Bronchus fibroblast of lung (primary cell): ENCODE measurements at places on chromosomes 3 and 15. TPM values are rescaled to one million over a fixed set of nuclear protein-coding genes. Genes with fewer than 3 reads are reported as not detected.

Gene CEP19
- total RNA-seq: 0.89 and 1.0 TPM in 2 replicates

Gene RGMA
- total RNA-seq: 3.6 and 5.7 TPM in 2 replicates

Gene CELSR3
- 1.3 and 2.7 TPM in 2 replicates for total RNA-seq

Gene CAV3
- not detected in 2 replicates for total RNA-seq

Gene HYAL1
- total RNA-seq: 3.1 and 3.4 TPM in 2 replicates

Gene ZNF106
- 18.9 and 20.2 TPM in 2 replicates for total RNA-seq

Gene CCR4
- not detected in 2 replicates for total RNA-seq

Gene PYGO1
- 3.0 and 5.9 TPM in 2 replicates for total RNA-seq

Gene EXD1
- not detected in 2 replicates for total RNA-seq

Gene DUOX1
- total RNA-seq: under 0.01 TPM in 1 of 2 replicates, not detected in the other

Gene C2CD4A
- not detected in 2 replicates for total RNA-seq

Gene CCDC9B
- 2.1 and 4.2 TPM in 2 replicates for total RNA-seq

Gene PRRT3
- 1.8 and 3.2 TPM in 2 replicates for total RNA-seq

Gene TLR9
- under 0.01 TPM in 1 of 2 replicates, not detected in the other for total RNA-seq

Gene ADPRH
- total RNA-seq: 2.0 and 2.7 TPM in 2 replicates

Gene CCNL1
- 37.0 and 37.2 TPM in 2 replicates for total RNA-seq

Gene ADAMTS9
- total RNA-seq: 2.5 TPM in 2 replicates

Gene INSYN1
- 0.17 and 0.30 TPM in 2 replicates for total RNA-seq

Gene GOLGA8G
- total RNA-seq: not detected in 2 replicates

Gene TMC3
- total RNA-seq: not detected in 2 replicates

Gene TUSC7
- not detected in 2 replicates for total RNA-seq

Gene CRYGS
- total RNA-seq: 0.34 and 0.59 TPM in 2 replicates

Gene TRAT1
- not detected in 2 replicates for total RNA-seq

Gene GPR176
- total RNA-seq: 80.7 and 86.2 TPM in 2 replicates

Gene ADCY5
- under 0.01 and 0.15 TPM in 2 replicates for total RNA-seq

Gene USF3
- total RNA-seq: 4.3 and 5.0 TPM in 2 replicates

Gene CLDN16
- total RNA-seq: not detected in 2 replicates

Gene C3orf85
- not detected in 2 replicates for total RNA-seq

Gene RLBP1
- not detected in 2 replicates for total RNA-seq

Gene SCG5
- total RNA-seq: 15.8 and 16.3 TPM in 2 replicates

Gene MYO5C
- total RNA-seq: 0.15 and 0.50 TPM in 2 replicates

Gene SYNPR
- not detected in 2 replicates for total RNA-seq

Gene PRR20G
- total RNA-seq: not detected in 2 replicates

Gene P3H2
- total RNA-seq: 6.4 and 7.3 TPM in 2 replicates

Gene RYK
- total RNA-seq: 52.6 and 57.8 TPM in 2 replicates

Gene ENTPD3
- total RNA-seq: under 0.01 TPM in 2 replicates

Gene TMEM212
- not detected in 2 replicates for total RNA-seq

Gene SNX22
- under 0.01 and 0.17 TPM in 2 replicates for total RNA-seq

Gene RFC4
- total RNA-seq: 55.0 and 59.2 TPM in 2 replicates

Gene FSIP1
- 0.15 and 0.17 TPM in 2 replicates for total RNA-seq

Gene CYP1A2
- not detected in 2 replicates for total RNA-seq

Gene TTLL13
- total RNA-seq: not detected in 2 replicates

Gene CD80
- total RNA-seq: not detected in 2 replicates

Gene TF
- total RNA-seq: not detected in 2 replicates

Gene FXR1
- total RNA-seq: 100 and 111 TPM in 2 replicates

Gene SH2D7
- not detected in 2 replicates for total RNA-seq

Gene RASGRP1
- total RNA-seq: not detected in 2 replicates

Gene CCDC50
- 69.6 and 77.7 TPM in 2 replicates for total RNA-seq

Gene GNAI2
- 314 and 324 TPM in 2 replicates for total RNA-seq

Gene CELF6
- not detected in 2 replicates for total RNA-seq

Gene FAM107A
- 1.3 TPM in 2 replicates for total RNA-seq

Gene ZNF620
- total RNA-seq: 0.67 and 1.0 TPM in 2 replicates
